ENCODE measurements at places on chromosomes 13 and 19. TPM values are rescaled to one million over a fixed set of nuclear protein-coding genes. Genes with fewer than 3 reads are reported as not detected.

DNA sequence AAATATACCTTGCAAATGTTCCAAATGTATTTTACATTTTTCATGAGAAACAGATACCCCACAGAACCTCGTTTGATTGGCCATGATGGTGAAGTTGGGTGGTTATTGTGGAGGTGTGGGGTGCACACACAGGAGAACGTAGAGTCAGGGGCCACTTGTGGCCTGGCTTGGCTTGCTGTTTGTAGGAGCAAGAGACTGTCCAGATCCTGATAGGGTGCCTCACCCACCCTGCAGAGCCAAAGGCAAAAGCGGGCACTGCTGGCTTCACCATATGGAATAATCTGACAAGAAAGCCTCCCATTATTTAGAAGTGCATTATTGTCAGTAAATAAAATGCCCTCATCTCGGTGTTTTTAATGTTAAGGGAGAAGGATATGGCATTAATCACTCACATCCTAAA, 330.2 kb downstream of the TEX29 start:
- no peak for DNase-seq

DNA sequence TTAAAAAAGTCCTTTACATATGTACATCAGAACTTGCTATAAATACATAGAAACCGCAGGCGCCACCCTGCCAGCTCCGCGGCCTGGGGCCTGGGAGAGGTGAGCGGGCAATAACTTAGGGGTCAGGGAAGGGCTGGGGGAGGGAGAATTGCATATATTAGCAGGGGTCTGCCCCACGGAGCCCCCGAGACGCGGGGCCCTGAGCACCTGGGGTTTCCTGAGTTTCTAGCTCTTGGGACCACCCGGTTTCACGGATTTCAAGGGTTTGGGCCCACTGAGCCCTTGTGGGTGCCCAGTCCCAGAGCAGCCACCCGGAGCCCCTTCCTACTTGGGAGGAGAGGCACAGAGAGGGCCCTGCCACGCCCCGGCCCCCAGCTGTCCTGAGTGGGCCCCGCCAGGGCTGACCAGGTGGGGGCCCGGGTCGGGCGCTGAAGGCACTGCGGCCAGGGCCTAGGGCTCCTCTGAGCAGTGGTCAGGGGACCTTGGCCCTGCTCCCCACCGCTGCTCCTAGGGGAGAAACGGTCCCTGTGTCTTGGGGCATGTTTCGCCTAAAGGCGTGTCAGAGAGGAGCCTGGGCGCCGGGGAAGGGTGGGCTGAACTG, 4.0 kb downstream of the GPX4 start:
- DNase-seq = no peak

- DNase-seq = no peak
Observed at GRCh38 chr19:8539621-8540149, 25.7 kb upstream of the ZNF414 start.

- DNase-seq = no peak
Observed at GRCh38 chr19:47994209-47994802, at the start of gene ELSPBP1. TSS of gene ELSPBP1 (plus strand) at chr19:47994632. CDS start at chr19:48008668, 14,036 bp downstream.

GRCh38 chr19:8306235-8307054, 1.7 kb downstream of the CD320 start:
- DNase-seq = no peak

DNA sequence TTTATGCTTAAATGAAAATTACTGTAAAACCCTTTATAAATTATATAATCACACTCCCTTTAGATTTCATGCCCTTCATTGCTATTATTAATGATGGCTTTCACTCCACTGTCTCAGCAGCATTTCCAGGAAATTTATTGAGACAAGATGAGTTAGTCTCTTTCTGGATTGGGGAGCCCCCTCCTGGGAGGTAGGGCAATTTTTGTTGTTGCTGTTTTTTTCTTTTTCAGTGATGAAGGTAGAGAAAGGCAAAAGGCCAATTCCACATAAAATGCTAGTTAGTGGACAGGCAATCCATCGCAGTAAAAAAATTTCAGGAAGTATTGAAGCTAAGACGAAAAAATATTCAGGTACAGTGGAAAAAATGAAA, 80.2 kb downstream of the TEX26 start:
- no peak for DNase-seq

- DNase-seq = no peak
Observed at GRCh38 chr13:75217949-75218348, 264.0 kb downstream of the TBC1D4 start.

DNA sequence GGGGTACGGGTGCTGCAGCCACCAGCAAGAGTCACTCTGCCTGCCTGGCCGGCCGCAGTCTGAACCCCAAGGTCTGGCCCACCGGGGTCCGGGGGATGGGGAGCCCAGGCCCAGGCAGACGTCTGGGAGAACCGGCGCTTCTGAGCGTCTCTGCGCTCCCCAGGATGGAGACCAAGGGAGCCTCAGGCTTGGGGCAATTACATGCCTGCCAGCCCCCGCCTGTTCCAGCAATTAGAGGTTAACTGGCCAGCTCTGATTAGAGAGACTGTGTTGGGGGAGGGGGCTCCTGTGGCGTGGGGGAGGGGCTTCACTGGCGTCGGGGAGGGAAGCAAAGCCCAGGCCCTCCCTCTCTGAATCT, 11.9 kb downstream of the MEIS3 start:
- DNase-seq = no peak

GRCh38 chr19:18008814-18009213, 844 bp downstream of the ARRDC2 start:
- no peak for DNase-seq

DNA sequence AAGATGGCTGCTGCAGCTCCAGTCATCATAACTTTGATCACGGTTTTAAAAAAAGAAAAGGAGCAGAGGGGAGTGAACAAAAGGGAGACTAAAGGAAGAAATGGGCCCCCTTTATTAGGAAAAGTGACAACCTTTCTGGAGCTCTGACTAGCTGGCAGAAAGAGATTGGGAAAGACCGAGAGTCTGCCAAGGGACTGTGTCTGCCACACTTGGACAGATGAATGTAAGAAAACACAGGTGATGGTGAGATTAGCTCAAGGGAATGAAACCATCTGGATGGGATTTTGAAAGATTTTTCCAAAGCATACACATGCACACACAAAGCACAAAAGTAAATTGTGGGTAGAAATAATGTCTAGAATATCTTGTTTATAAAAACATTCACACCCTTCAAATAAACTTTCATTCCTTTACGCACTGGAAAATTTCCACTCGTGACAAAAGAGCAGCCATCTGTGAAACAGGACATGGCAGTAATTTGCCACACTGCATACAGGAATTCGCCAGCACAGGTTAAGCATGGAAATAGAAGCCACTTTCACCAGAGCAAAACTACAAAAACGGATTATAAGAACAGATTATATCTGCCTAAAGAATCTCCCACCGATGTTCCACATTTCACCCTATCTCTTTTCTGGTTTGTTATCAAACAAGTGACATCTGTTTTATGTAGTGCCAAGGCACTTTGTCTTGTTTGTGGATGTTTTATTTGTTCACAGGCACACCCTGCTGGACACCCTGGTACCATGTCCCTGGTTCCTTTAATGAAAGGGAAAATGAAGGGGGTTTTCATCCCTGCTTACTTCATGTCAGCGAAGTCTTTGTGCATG, 819.5 kb downstream of the DIAPH3 start:
- DNase-seq = no peak

DNA sequence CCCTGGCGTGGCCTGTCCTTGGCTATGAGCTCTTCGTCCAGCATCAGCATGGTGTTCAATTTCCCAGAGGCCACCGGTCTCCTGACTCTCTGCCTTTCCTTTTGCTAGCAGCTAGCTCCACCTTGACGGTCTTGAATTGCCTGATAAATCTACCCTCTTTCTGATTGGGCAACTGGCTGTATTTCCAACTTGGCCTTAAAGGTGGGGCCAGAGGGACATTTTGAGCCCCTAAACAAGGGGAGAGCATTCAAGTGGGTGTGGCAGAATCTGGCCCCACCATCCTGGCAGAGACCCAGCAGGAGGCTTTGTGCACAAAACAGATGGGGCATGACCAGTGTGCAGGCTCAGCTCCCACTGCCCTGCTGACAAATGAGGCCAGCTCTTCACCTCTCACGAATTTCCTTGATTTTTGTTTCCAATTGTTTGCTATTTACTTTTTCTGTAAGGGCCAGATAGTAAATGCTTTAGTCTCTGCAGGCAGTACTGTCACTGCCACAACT, 148.9 kb upstream of the VSTM2B start:
- DNase-seq = peak; percentile 8

DNA sequence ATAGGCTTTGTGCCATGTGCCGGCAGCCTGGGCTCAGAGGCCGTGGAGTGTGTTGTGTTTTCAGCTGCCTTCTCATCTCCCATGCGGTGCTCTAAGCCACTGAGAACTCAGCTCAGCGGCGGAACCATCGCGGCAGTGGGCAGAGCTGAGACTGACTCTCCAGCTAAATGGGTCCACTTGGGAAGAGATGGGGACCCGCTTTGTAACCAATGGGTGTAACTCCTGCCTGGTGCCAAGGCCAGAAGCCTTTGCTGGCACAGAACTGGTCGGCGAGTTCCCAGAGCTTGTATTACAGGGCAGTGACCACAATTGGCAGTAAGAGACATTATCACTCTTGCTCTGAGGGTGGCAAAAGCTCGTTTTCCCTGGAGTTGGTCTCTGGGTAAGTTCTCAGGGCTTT, 183.0 kb downstream of the STK24 start:
- no peak for DNase-seq

GRCh38 chr19:41076286-41076685, 12.0 kb upstream of the CYP2A13 start:
- no peak for DNase-seq

- DNase-seq = no peak
Observed at GRCh38 chr13:45934283-45934682, 82.7 kb upstream of the SIAH3 start.

DNA sequence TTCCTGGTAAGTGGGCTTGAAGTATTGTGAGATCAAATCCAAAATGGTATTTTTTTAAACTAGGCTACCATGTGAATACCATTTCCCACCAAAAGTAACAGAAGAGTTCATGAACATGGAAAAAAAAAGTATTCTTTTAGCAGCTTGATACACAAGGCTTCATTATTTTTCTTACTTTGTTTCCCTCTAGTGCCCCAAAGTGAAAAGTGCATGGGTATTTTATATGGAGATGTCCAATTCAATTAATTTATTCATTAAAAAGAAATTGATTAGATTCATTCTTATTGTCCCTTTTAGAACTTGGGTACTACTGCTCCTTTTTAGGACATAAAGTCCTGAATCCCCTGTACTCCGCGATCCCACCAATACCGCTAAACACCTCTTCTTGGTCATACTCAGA, 28.6 kb upstream of the SCEL start:
- DNase-seq = no peak

DNA sequence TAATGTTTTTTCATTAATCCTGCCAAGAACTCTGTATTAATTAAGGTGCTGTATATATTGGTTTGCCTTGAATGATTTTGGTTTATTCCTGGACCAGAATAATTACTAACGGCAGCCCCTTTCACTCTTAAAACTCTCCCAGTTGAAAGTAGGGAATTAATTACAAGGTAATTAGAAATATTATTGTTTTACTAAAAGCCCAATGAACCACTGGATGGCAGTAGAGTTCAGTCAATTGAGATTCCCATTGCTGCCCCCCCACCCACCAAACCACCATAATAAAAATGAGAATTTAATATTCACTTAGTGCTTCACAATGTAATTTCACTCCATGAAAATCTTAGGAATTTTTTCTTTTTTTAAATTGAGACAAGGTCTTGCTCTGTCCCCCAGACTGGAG, 13.7 kb downstream of the WBP4 start:
- no peak for DNase-seq

- no peak for DNase-seq
Observed at GRCh38 chr13:73870970-73871935, 263.0 kb downstream of the KLF12 start.

- DNase-seq = peak; percentile 29
Observed at GRCh38 chr19:40274585-40275544, 10.3 kb downstream of the AKT2 start.

DNA sequence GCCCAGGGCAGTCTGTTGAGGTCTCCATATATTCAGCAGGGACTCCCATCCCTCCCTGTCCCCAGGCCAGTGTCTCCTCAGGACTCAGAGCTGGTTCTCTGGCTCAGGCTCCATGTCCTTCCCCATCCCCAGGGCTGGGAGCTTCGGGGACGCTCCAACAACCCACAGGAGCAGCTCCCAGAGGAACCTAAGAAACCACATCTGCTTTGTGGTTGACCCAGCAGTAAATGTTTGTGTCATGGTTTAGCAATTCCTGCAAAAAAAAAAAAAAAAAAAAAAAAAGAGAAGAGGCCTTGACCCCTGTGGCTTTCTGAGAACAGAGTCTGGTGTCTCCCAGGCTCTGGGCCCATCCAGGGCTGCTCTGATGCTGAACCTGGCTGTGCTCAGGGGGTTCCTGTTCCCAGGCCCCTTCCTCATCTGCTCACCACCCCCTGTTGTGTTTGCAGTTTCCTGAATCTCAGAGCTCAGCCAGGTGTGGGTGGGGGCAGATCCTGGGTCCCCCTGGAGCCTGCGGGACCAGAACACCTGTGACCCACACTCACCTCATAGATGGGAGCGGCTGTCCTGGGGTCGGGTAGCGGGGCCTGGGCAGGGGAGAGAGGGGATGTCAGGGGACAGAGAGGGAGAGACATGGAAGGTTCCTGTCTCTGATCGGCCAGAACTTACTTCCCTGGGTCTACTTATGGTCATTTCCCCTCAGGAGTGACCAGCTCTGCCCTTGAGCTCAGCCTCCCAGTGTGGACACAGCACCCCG, 25.2 kb upstream of the CEACAM1 start:
- DNase-seq = no peak

DNA sequence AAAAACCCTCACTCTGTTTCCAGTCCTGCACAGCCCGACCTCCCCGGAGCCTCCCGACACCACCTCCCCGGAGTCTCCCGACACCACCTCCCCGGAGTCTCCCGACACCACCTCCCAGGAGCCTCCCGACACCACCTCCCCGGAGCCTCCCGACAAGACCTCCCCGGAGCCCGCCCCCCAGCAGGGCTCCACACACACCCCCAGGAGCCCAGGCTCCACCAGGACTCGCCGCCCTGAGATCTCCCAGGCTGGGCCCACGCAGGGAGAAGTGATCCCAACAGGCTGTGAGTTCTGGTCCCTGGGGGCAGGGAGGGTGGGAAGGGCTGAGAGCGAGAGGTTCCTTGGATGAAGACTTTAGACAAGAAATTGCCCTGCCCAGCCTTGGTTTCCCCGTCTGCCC, 5.4 kb downstream of the MADCAM1 start:
- DNase-seq = no peak

- no peak for DNase-seq
Observed at GRCh38 chr13:60226507-60226906, 62.8 kb upstream of the DIAPH3 start.

GRCh38 chr13:110490009-110490770, 71.3 kb downstream of the RAB20 start:
- no peak for DNase-seq

- no peak for DNase-seq
Observed at GRCh38 chr13:69264362-69265334, 843.0 kb upstream of the ATXN8OS start.

GRCh38 chr19:52197964-52198363, 8.1 kb downstream of the PPP2R1A start:
- no peak for DNase-seq

GRCh38 chr13:48570216-48570828, 37.4 kb upstream of the RCBTB2 start:
- no peak for DNase-seq

Gene ZNF132
- total RNA-seq = 4.7 TPM

Gene SAFB
- total RNA-seq = 126 TPM

Gene GDF15
- not detected for total RNA-seq

Gene LRRC63
- 1.1 TPM for total RNA-seq

Gene SERTM1
- not detected for total RNA-seq

Gene MAP4K1
- 383 TPM for total RNA-seq

Gene THAP8
- total RNA-seq = 5.7 TPM

Gene MEIOSIN
- not detected for total RNA-seq

Gene ZNF506
- total RNA-seq = 24.6 TPM

Gene B3GNT8
- total RNA-seq = 5.4 TPM

Gene CPB2
- total RNA-seq = not detected

Gene SSC5D
- 0.15 TPM for total RNA-seq
